Stimulated activated CD4-positive, alpha-beta T cell treated with anti-CD3 and anti-CD28 coated beads, TNF-alpha, amount 100 ng/mL, for 24 hours (primary cell): ENCODE measurements at places on chromosomes 13 and 19.
A peak's percentile ranks its signal among the peaks of the same experiment; 100 is the strongest.

- no peak for DNase-seq
Measured at GRCh38 chr13:108981407-108981806, 352.0 kb downstream of the MYO16 start.

GRCh38 chr13:93108111-93108601 is 118.5 kb upstream of the GPC6 start:
- no peak for DNase-seq

DNA sequence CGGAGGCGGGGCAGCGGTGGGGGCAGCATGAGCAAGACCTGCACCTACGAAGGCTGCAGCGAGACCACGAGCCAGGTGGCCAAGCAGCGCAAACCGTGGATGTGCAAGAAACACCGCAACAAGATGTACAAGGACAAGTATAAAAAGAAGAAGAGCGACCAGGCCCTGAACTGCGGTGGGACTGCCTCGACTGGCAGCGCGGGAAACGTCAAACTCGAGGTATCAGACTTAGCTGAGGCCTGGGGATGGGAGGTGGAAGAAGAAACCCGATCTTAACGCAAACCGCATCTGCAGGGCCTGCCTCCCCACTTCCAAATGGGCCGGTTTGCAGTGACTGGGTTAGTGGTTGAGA is 693 bp downstream of the RFXAP start:
- DNase-seq = peak; percentile 5

DNA sequence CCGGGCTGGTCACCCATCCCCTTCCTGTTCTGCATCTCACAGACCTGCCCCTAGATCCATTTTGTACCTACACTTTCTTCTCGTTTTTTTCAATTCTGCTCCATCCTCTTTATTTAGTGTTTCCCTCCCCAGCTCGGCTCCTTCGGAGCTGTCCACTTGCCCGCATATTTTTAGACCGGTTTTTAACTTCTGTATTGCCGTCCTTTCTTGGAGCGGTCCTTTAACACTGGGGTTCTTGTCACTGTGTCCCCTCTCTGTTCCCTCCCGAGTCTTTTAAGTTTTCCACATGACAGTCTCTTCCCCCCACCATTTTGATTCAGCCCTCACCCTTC is 1.7 kb downstream of the ARHGAP35 start:
- no peak for DNase-seq

DNA sequence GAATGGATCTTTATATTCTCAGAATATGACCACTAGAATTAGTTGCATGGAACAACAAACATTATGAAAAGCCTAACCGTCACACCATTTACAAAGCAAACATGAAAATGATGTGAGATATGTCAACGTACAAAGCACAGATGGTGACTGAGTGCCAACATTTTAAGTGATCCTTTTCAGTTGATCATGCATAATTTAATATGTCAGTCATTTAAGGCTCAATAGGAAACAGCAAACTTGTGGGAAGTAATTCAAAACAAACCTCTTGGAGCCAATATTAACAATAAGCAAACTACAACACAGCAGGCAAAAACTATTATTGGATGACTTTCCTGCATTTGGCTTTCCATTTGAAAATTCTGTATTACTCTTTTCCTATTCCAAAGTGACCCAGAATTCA is 277.6 kb downstream of the SLITRK6 start:
- DNase-seq = no peak

DNA sequence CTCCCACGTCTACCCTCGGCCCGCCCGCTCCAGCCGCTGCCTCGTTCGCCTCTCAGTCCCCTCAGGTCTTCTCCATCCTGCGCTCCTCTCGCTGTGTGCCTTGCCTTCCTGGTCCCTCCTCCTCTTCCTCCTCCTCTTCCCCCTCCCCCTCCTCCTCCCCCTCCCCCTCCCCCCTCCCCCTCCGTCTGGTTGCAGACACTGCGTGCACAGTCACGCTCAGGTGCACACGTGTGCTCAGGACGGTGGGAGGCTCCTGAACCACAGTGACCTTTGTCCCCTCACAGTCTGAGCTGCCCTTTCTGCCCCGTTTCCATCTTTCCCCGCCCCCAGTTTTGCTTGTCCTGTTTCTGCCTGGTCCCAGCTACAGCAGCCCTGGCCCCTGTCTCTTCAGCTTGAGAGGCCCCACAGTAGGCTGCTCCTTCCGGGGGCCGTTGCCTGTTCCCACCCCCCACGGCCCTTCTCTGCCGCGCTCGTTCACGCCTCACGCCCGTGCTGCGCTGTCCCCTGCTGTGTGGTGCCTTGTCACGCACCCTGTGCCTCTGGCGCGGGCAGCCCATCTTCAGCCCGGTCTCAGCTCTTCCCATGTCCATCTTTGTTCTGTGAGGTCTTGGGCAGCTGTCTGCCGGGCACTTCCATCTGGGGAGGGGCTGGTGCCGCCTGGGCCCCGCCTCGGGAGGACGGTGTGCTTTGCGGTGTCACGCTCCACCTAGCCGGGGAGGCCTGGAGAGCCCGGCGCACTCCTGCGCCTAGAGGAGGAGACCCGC is 13.8 kb upstream of the RPS15 start:
- no peak for DNase-seq

- no peak for DNase-seq
Measured at GRCh38 chr19:55319785-55320184, 5.4 kb downstream of the TMEM150B start.

GRCh38 chr13:65803530-65804392 is 1426.4 kb downstream of the PCDH9 start:
- no peak for DNase-seq

DNA sequence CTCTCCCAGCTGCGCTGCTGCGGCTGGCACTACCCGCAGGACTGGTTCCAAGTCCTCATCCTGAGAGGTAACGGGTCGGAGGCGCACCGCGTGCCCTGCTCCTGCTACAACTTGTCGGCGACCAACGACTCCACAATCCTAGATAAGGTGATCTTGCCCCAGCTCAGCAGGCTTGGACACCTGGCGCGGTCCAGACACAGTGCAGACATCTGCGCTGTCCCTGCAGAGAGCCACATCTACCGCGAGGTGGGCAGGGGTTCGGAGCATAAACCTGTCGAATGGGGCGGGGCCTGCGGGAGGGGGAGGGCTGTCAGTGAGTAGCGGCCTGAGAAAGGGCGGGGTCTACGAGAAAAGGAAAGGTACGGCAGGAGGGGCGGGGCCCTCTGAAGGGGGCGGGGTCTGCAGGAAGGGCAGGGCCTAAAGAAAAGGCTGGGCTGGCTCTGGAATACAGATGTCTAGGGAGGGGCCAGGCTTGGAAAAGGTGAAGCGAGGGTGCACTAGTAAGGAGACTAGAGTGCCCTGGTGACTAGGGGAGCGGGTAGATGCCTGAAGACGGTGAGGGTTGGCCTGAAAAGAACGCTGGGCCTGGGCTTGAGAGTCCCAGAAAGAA is 3.6 kb downstream of the CD37 start:
- DNase-seq = peak; percentile 44

DNA sequence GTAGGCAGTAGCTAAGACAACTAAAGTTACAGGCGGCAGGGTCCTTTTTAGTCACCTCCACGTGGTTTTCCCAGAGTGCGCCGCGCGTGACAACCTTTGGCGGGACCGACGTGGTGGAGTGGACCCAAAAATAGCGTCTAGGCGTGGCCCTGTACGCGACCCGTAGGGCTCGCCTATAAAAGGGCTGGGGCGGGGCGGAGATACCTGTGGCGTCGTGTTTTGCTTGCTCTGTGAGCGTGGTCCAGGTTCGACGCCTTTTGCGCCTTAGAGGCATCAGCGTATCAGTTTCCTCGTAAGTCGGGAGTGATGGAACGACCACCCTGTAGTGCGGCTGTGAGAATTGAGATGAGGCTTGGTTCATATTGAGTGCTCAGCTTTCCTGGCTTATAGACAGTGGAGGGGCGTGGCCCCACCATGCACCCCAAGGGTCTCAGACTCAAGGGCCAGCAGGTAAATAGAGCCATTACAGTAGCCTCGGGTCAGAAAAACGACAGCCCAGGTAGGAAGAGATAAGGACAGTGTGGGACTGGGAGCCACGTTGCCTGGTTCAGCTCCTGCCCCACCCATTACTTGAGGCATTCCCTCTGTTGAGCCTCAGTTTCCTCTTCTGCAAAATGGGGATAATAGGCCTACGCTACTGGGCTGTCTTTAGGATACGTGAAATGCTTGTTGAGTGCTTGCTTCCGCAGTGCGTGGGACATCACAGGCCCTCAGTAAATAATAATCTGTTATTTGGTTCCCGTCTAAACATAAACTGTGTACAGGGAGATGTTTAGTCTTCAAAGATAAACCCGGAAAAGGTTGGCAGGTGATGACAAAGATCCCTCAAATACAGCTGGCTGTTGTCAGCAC is 693 bp upstream of the TMED1 start:
- DNase-seq = peak; percentile 71
